ENCODE measurements at places on chromosomes 12 and 14.

DNA sequence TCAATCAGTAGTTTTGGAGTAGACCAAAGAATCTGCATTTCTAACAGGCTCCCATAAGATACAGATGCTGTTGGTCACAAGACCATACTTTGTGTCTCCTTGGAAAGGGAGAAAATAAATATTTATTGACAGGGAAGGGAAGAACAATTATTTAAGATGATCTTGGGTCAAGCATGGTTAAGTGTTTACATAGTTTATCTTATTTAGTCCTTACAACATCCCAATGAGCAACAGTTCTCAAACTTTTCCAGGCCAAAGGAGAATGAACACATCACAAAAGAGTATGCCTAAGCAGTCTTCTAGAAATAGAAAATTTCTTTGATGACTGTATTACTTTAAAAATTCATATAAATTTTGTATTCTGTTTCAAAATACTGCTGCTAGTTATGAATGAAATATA, 8.8 kb downstream of the LPCAT3 start:
- DNase-seq: no peak

GRCh38 chr12:74581439-74581838, 43.8 kb downstream of the ATXN7L3B start:
- no peak for DNase-seq

- DNase-seq: no peak
Observed at GRCh38 chr14:95516554-95517181, at the start of gene SYNE3. Gene SYNE3, minus strand, starts transcription at chr14:95516650. Its CDS starts 40,829 bp downstream, at chr14:95475821.

DNA sequence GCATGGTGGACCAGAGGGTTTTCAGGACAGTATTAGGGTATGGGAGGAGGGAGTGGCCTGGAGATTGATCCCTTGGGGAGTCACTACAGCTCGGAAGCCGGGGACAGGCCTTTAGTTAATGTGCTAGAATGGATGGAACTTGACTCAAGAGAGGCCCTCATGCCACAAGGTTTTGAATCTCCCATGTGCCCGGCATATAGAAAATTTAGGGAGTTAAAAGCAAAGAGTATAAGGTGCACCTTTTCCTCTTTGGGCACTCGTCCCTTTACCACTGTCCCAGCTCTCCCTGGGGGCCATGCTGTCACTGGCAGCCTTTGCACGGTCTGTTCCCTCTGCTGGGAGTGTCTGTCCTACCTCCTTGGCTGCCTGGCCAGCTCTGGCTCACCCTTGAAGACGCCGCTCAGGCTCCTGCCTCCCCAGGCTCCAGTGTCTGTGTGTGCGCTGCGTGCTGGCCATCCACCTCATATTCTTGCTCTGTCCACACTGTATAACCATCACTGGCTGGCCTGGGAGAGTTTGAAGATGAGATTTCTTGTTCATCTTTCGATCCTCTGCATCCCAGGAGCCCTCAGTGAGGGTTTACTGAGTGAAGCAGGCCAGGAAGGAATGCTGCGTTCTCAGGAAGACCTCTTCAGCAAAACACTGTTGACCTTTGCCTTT, 161.3 kb downstream of the ZFP36L1 start:
- no peak for DNase-seq

DNA sequence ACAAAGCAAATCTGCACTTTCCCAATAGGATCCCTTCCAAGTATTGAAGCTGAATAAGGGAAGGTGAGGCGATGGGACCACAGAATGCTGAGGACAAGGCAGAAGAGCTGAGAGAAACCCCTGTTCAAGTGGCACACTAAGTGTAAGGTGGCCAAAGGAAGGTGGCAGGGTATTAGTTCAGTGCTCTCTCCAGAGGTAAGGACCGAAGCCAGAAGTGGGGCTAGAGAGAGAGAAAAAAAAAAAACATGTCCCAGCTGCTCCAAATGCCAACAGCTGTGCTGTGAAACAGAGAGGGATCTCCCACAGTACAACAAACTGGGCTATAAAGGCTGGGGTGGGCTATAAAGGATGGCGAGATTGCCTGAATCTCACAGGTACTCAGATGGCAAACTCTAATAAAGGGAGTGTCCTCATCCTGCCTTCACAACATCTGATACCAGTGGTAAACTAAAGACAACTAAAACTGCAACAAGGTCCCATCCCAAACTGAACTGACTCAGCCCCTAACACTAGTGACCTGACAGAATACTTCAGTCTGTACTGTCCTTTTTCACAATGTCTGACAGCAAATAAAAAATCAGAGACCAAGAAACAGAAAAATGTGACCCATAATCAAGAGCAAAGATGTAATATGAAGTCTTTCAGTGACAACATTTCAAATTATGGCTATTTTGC, 47.9 kb downstream of the CDK17 start:
- DNase-seq: no peak

GRCh38 chr14:25846246-25846645, 751.6 kb downstream of the NOVA1 start:
- DNase-seq: no peak

DNA sequence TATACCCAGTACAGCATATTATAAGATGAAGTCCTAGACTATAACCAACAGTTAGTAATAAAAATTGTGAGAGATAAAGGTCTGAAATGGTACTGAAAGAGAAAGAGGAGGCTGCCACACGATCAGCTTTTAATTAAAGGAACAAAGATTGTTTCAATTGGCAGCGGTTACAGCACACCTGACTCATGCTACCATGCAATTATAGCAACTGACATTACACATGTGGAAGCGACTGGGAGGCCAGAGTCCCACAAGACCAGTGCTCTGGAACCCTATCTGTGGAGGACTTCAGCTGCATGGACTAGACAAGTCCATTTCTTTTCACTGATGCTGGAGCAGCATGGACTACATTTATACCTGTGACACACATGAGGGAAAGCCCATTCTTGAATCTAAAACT, 55.2 kb downstream of the SEL1L start:
- DNase-seq: no peak

DNA sequence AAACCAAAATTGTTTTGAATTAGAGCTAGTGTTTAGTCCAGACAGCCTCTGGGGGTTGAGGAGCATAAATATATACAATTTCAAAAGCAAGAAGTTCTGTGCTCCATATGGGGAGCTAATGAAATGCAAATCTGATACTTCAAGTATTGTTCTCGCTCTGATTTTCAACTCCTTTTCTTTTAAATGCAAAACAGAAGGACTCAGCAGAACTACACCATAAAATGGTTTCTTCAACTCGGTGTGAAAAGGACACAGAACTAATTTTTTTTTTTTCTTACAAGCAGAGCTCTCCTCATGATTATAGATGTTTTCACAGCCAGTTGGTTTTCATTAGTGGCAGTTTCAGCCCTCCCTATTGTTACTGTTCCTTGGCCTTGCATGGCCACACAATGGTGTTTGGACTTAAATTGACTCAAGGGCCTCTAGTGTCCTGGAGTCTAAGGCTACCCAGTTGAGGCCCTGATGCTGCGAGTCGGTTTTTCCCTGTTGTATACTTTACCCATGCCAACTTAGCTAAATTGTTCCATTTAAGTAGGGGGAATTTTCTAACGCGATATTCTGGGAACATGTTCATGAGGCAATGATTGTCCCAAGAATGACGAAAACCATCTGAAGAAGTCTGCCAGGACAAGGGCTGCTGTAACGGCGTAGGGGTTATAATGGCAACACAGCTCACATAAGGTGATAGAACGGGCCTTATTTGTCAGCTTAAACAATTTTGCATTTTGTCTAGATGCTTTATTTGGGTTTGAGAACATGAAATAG, 120.3 kb downstream of the GPR135 start:
- DNase-seq: no peak

- peak; percentile 52 for DNase-seq
Observed at GRCh38 chr14:64806202-64806861, 73.4 kb downstream of the SPTB start.

DNA sequence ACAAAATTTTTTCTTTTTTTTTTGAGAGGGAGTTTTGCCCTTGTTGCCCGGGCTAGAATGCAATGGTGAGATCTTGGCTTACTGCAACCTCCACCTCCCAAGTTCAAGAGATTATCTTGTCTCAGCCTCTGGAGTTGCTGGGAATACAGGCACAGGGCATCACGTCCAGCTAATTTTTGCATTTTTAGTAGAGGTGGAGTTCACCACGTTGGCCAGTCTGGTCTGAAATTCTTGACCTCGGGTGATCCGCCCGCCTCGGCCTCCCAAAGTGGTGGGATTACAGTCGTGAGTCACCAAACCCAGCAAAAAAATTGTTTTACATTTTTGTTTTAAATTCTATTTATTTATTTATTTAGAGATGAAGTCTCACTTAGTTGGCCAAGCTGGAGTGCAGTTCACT, 4.7 kb upstream of the SLC2A14 start:
- DNase-seq: no peak

DNA sequence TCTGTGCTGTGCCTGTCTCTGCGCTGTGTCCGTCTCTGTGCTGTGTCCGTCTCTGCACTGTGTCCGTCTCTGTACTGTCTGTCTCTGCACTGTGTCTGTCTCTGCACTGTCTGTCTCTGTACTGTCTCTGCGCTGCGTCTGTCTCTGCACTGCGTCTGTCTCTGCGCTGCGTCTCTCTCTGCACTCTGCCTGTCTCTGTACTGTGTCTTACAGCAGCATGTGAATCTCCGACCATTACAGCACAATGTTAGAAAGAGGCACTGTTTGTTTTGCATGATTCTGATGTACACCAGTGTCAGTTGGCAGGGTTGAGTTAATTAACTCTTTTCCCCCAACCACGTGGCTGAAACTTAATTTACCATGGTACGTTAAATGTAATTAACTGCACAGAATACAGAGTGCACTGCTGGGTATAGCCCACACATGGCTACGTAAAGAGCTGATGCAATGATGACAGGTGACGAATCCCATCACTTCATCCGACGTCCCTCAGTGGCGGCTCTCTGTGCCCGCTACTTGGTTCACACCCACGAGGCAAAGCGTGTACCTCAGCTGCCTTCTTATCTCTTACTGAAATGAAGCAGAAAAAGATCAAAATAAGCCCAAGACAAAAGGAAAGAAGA, 127.7 kb upstream of the SFSWAP start:
- no peak for DNase-seq

- no peak for DNase-seq
Observed at GRCh38 chr12:125267114-125267513, 201.9 kb downstream of the AACS start.

- no peak for DNase-seq
Observed at GRCh38 chr12:111444314-111444924, 38.7 kb downstream of the SH2B3 start.

GRCh38 chr12:55929306-55929791, 1.6 kb upstream of the DGKA start:
- no peak for DNase-seq

DNA sequence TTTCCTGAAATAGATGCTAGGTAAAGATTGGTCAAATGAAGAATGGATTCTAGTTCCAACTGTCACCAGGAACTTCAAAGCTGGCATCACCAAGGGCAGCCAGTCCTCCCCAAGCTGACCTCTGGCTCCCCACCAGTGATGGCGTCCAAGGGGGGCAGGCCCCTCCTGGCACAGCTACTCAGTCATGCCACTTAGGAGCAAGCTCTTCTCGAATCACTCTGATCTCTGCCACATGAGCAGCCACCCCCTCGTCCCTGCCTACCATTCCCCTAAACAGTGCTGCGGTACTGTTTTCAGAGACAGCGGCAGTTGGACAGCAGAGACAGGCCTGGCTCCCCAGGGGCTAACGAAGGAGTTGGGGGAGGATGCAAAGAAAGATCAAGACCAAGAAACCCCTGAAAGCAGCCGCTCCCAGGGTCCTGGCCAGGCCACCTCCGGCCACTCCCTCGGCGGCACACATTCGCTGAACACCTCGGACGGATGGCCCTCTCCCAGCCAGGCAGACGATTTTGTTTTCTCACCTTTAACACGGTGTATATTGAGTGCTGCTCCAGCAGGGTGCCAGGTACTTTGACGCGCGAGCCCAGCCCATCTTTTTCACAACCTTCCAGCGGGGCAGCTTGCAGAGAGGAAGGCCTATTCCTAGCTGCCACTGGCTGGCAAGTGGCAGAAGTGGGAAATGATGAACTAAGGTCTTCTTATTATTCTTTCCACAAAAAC, 47.4 kb downstream of the ARL6IP4 start:
- DNase-seq: no peak

DNA sequence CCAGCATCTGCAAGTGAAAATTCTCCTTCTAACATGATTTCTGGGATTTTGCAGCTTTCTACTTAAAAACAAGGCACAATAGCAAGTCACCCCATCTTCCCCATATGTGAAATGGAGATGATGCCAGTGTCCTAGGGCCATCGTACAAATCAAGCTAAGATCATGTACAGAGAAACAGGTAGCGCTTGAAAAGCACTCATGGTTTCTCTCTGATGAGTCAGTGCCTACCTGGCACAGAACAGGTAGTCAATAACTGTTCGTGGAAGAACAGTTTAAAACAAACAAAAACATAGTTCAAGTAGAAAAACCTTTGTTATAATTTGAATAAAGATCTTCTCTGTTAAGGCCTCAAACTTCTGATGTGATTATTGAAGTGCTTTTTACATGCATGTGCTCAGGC, 46.9 kb downstream of the RAD52 start:
- DNase-seq: no peak

GRCh38 chr12:65949971-65950370, 125.7 kb downstream of the HMGA2 start:
- DNase-seq: no peak

- no peak for DNase-seq
Observed at GRCh38 chr14:105974902-105975301, 448.5 kb downstream of the TMEM121 start.

GRCh38 chr12:132282950-132283771, 46.2 kb downstream of the GALNT9 start:
- DNase-seq: no peak

GRCh38 chr12:89991807-89992590, 283.4 kb upstream of the ATP2B1 start:
- DNase-seq: no peak

DNA sequence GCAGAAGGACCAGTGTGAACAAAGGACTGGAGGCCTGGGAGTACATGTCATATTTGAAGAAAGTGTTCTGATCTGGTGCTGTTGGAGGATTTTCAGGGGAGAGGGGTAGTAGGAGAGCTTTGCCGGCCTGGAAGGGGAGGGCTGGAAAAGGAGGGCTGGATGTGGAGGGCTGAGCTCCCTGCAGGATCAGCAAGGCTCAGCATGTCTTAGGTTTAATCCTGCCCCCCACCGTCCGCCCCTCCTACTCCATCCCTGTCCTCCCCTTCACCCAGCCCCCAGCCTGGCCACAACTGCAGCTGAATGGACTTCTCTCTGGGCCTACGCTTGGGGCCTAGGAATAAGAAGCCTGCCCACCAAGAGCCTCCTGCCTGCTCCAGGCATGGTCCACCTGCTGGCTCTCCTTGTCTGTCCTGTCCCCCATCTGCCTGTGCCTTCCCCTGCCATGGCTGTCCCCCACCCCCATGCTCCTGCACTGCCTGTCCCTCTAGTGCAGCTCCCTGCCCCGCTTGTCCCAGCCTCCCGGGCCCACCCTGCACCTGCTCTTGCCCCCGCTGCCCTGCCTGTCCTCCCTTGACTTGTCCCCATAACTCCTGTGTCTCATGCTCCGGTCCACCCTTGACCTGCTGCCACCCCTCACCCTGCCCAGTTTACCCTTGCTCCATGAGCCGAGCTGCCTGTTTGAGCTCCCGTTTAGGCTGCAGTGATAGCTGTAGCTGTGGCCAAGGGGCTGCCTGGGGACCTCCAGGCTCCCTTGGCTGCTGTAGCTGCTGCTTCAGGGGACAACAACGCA, 9.8 kb upstream of the RARG start:
- DNase-seq: no peak

Measured in amniotic stem cell (primary cell).